ENCODE measurements at places on chromosomes 12 and 14.

- no peak for DNase-seq
These were observed 18.2 kb upstream of the FIGNL2 start for GRCh38 chr12:51866762-51867161.

GRCh38 chr12:113485330-113485729 lies 13.7 kb upstream of the LHX5 start:
- no peak for DNase-seq

DNA sequence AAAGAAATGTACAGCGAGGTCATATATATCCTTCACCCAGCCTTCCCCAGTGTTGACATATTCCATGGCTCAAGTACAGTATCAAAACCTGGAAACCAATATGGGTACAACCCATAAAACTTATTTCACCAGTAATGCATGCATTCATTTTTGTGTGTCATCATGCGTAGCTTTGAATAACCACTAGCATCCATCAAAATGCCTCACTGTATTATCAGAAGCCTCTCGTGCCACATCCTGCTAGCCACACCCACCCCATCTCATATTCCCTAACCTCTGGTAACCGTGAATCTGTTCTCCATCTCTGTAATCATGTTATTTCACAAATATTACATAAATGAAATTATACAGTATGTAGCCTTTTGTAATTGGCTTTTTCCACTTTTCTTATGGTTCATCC lies 314.3 kb downstream of the RAD51B start:
- no peak for DNase-seq

DNA sequence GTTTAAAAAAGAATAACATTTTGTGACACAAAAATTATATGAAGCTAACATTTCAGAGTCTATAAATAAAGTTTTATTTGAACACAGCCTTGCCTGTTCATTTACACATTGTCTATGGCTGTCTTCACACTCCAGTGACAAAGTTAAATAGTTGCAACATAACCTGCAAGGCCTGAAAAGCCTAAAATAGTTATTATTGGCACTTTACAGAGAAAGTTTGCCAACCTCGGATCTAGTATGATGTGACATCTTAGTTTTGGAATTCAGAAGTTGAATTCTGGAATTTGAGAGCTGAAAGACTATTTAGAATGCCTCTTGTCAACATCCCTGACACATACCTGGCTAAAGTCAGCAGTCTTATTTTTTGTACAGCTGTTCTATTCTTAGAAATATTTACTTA lies 68.3 kb downstream of the DYRK2 start:
- DNase-seq, result no peak

DNA sequence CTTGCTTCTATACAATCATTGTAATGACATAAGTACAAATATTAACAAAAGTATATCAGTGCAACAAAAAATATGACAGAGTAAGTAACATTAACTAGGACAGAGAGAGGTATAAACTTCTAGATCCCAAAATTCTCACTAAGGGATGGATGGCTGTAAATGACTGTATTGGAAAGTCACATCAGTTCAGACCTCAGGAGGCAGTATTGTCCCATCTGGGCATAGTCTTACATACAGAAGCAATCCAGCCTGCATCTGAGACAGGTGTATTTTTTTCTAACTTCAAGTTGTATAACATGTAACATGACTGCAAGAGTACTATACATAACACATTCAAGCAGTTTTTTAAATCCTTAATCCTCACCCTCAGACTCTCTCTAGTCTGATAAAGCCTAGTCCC lies 99.0 kb downstream of the GARIN6 start:
- DNase-seq, result no peak

- DNase-seq, result no peak
These were observed 2.3 kb downstream of the TCL1A start for GRCh38 chr14:95711476-95712176.

DNA sequence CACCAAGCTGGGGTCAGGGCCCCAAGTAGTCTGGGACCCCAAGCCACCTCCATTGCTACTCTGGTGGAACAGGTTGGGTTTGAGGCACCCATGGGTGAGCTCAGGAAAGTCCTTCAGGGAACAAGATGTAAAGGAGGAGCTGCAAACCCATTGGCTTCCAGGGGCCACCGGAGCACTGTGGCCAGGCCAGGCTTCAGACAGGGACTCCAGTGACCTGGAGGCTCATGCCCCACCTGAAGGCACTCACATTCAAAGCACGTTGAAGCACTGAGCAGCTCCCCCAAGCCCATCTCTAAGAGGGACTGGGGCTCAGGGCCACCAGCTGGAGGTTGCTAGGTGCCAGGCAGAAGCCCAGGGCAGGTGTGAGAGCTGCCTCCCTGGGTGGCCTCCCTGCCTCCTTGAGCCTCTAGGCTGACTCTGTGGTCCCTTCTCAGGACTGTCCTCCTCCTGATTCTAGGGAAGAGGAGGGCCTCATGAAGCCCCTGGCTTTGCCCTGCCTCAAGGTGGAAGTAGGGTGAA lies 49.1 kb downstream of the FAM222A start:
- DNase-seq, result no peak

Data from T-helper 9 cell (primary cell).